ENCODE measurements at places on chromosomes 3 and 15.

GRCh38 chr15:64703632-64703959 lies 71.8 kb downstream of the RBPMS2 start:
- DNase-seq: peak; percentile 27

- peak; percentile 15 for DNase-seq
These were observed 107.1 kb upstream of the FHIT start for GRCh38 chr3:61358364-61358763.

DNA sequence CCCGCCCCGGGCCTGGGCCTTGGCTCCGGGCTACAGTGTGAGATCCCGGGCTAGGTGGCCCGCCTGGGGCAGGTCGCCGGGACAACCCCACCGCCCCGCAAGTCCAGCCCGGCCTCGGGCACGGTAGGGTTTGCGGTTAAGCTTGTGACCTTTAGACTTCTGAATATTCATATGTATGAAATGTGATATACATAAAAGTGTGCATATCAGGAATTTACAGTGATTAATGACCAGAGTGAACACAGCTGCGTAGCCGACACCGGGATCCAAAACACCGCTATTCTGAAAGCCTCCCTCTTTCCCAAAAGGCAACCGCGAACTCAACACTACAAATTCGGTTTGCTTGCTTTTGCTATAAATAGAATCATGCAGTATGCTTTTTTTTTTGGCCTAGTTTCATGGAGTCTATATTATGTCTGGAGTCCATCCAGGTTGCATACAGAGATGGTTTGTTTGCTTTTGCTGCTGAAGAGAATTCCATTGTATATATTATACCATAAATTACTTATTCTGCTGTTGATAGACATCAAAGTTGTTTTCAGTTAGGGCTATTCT lies 636 bp upstream of the SNRPA1 start:
- no peak for DNase-seq

GRCh38 chr3:67239353-67239752 lies 241.2 kb downstream of the KBTBD8 start:
- no peak for DNase-seq

GRCh38 chr3:66413151-66413751 lies 87.6 kb downstream of the LRIG1 start:
- no peak for DNase-seq

GRCh38 chr3:183158551-183159006 lies 4.0 kb downstream of the LAMP3 start:
- no peak for DNase-seq

DNA sequence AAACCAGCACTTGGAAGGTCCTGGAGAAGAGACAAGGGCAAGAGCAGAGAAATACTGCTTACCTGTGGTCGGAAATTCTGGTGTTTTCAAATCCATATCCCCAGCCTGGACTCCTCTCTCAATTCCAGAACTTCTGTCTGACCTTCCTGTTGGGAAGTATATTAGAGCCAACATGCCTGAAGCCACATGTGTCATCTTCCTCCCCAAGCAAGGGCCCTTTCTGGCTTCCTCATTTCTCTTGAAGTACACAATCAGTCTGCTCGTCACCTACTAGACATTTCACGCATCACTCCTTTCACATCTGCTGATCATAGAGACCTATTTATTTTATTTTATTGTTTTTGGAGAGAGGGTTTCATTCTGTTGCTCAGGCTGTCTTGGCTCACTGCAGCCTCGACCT lies 8.4 kb downstream of the PARP14 start:
- DNase-seq: no peak

GRCh38 chr3:171459942-171460724 lies at the start of gene TNIK:
TNIK (minus strand) TSS chr3:171460405; CDS start chr3:171460063, 342 bp downstream.
- no peak for DNase-seq

- DNase-seq: no peak
These were observed 121.5 kb upstream of the FHIT start for GRCh38 chr3:61372723-61373122.

DNA sequence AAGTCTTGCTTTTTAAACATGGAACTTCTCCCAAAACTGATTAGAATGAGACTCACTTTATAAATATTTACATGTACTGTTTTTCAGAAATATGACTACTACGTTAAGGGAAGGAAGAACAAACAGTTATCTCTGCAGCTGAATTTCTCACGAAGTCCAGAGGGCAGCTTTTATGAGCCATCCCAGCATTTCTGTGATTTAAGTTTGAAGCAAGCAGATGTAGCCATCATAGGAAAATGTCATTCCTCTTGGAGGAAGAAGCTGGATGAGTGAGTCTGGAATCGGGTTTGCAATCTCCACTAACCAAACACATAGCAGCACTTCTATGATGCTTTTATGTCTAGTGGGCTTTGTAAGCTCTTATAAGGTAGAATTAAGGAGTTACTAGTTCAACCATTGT lies 53.7 kb downstream of the SCN11A start:
- no peak for DNase-seq

GRCh38 chr3:102571720-102572384 lies 137.0 kb downstream of the ZPLD1 start:
- DNase-seq: no peak

GRCh38 chr15:36484038-36484778 lies 95.2 kb upstream of the CDIN1 start:
- no peak for DNase-seq
